ENCODE measurements at places on chromosomes 6 and 20. TPM values are rescaled to one million over a fixed set of nuclear protein-coding genes. Genes with fewer than 3 reads are reported as not detected.

DNA sequence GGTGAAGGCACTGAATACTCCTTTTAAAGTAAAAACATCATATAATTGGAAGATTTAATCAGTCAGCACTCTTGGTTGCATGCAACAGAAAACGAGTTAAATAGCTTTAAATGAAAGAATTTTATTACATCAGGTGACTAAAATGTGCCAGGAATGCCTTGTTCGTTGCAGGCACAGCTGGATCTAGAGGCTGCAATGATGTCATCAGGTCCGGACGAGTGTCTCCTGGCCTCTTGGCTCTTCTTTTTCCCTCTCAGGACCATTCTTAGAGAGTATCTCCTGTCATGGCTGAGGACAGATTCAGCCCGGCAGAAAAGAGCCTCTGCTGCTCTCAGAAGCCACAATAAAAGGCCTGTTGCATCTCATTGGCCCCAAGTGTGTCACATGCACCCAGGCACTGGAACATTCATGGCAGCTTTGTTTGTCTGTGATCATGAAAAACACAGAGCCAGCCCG is 510.7 kb upstream of the SULF2 start:
- peak; percentile 36 for DNase-seq

DNA sequence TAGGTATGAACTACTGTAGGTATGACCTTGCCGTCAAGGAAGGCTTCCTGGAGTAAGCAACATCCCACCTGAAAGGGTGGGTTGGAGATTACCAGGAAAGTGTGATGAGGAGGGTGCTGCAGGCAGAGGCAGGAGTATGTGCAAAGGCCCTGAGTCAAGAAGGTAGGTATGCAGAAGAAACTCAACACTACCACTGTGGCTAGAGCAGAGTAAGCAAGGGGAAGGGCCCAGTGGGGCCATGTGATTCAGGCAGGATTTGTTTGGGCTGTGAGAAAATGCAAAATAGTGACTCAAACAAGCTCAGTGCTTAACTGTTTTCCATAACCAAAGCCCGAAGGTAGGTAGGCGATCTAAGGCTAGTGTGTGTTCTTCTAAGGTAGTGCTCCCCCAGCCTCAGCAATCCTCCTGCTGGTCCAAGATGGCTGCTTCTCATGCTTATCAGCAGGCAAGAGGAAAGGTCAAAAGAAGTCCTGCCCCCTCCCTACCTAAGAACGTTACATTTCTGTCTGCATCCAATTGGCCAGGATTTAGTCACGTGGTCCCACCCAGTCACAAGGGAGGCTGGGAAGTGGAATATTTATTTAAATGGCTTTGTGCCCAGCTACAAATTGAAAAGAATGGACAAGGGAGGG is 36.2 kb upstream of the HMGA1 start:
- DNase-seq = no peak

DNA sequence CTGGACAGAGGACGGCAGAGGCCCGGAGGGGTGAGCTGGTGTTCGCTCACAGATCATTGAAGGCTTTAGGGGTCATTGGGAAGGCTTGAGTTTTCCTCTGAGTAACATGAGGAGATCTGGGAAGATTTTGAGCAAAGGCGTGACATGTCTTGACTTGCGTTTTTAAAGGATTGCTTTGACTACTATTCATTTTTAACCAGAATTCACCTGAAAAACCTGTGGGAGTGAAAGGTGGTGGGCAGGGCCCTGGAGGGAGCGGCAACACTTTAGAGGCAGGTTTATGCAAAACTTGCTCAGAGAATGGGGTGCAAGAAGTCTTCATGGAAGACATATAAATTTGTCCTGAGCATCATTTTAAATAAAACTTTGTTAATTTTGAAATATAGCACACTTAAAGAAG is 72.2 kb upstream of the EEF1E1 start:
- no peak for DNase-seq

- DNase-seq = no peak
Observed at GRCh38 chr20:58870293-58871014, 17.9 kb downstream of the GNAS start.

DNA sequence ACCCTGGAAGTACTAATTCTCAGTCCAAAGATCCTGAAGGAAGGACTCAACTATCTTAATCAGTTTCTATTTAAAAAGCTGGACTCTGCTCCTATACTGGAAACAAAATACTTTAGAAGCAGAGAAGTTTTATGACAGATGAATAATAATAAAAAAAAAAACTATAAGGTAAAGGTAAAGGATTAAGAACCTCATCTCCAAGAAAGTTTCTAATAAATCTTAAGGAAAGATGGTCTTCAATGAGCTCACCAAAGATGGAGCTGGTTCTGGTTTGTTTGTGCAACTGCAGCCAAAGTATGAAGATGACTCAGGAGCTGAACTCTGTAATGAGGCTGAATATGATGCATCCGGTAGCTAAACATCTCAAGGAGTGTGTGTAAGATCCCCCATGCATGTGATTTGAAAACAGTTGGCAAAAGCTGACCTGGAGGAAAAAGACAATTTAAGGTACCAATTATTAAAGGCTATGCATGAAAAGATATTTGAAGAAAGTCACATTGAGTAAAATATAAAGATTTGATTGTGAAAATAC is 25.2 kb downstream of the MED23 start:
- DNase-seq = peak; percentile 84

DNA sequence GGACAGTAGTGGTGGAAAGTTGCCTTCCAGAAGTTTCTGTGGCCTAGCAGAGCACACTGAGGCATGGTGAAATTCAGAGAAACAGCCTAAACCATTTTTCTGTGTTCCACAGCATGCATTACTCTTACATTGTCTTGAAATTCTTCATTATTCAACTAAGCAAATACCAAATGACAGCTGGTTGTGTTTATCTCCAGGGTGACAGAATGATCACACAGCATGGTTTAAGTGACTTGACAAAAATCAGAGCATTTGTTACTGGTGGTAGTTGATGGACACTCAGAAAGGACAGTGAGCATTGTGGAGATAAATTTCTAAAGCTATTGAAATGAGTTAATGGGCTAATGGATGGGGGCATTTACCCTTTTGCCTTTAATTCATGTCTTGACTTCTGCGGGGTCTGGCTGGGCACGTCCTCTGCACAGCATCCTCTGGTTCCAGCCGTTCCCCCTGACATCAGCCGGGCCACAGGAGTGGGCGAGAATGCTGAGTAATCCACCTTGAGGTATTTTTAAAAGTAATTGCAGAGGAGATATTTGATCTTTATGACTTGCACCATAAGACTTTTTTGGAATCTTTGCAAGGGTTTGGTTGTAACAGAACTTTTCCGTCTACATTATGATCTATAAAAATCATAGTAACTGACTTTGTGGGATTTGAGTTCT is 78.9 kb upstream of the SCP2D1 start:
- DNase-seq = no peak

The TFAP2A gene
- 2.3 TPM for polyA plus RNA-seq

The TBXT gene
- polyA plus RNA-seq = not detected

The TMEM151B gene
- not detected for polyA plus RNA-seq

The BPIFB4 gene
- polyA plus RNA-seq = not detected

Measured in AG04450 (cell line).